ENCODE measurements at places on chromosomes 7 and 10. TPM values are rescaled to one million over a fixed set of nuclear protein-coding genes. Genes with fewer than 3 reads are reported as not detected.

GRCh38 chr10:94281654-94282053 is 81.1 kb downstream of the NOC3L start:
- no peaks in the 10 kb centered on the region for H3K27me3 ChIP-seq
- no peak overlapping the region for H3K27ac ChIP-seq
- H3K4me1 ChIP-seq: no peaks in the 10 kb centered on the region
- DNase-seq: no peak
- H3K4me3 ChIP-seq: no peak overlapping the region

- H3K4me1 ChIP-seq: no peaks in the 10 kb centered on the region
- H3K27me3 ChIP-seq: no peaks in the 10 kb centered on the region
- H3K36me3 ChIP-seq: no peaks in the 10 kb centered on the region
- H3K27ac ChIP-seq: no peak overlapping the region
- no peak overlapping the region for H3K4me3 ChIP-seq
Measured at GRCh38 chr10:97297556-97298222, 5.3 kb upstream of the ARHGAP19 start.

DNA sequence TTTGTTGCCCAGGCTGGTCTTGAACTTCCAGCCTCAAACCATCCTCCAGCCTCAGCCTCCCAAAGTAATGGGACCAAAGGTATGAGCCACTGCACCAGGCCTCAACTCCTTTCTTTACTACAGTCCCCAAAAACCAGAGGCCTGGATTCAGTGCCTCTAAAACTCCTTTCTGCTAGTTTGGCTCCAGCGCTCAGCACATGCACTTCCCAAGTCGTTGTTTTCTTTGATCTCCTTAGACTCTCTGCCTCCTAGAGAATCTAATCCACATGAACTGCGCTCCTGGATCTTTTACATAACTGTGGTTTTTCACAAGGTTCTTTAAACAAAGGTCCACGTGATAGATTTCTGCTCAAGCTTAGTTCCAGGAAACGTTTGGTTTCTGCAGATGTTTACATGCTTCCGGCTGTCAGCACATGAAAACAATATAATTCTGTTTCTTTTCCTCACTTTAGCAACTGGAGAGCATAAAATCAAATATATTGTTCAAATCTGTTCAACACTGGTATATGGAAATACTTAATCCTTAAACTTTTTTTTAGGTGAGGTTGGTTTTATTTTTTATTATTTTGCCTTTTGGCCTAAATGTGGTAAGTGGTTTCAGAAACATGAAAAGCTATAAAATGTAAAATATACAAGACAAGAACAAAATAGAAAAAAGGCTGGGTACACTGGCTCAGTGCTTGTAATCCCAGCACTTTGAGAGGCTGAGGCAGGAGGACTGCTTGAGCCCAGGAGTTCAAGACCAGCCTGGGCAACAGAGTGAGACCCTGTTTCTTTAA is 270.5 kb upstream of the MKLN1 start:
- peaks cover 45% of the 10 kb centered on the region for H3K4me1 ChIP-seq
- H3K27me3 ChIP-seq: no peaks in the 10 kb centered on the region
- DNase-seq: no peak
- no peaks in the 10 kb centered on the region for H3K36me3 ChIP-seq

GRCh38 chr7:157496416-157497275 is 159.8 kb downstream of the DNAJB6 start:
- H3K4me3 ChIP-seq: no peak overlapping the region
- no peaks in the 10 kb centered on the region for H3K36me3 ChIP-seq
- DNase-seq: no peak
- no peaks in the 10 kb centered on the region for H3K4me1 ChIP-seq

GRCh38 chr7:8261711-8262695 is at the start of gene ICA1:
ICA1 (minus strand) TSS chr7:8262167; CDS start chr7:8235926, 26,241 bp downstream.
- peak within 1 kb of the TSS; percentile 88 for H3K27ac ChIP-seq
- H3K4me1 ChIP-seq: peaks cover 18% of the 10 kb centered on the region
- H3K27me3 ChIP-seq: peaks cover 19% of the 10 kb centered on the region
- no peaks in the 10 kb centered on the region for H3K36me3 ChIP-seq
- H3K4me3 ChIP-seq: peak within 1 kb of the TSS; percentile 88
- peak; percentile 73 for DNase-seq

DNA sequence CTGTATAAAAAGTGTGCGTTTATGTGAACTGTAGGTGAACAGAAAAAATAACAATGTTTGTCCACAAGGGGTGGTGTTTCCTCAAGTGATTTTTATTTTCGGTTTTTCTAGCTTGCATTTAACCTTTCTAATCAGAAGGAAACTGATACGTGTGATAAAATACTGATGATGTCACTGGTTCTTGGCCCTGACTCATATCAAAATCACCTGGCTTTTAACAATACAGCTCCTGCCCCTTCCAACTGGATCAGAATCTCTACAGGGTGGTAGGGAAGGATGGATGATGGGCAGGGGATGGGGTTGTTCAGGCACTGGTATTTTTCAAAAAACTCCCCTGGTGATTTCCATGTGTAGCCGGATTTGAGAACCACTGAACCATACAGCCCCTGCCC is 10.9 kb downstream of the NPFFR1 start:
- H3K36me3 ChIP-seq: no peaks in the 10 kb centered on the region
- no peak overlapping the region for H3K4me3 ChIP-seq
- no peaks in the 10 kb centered on the region for H3K27me3 ChIP-seq
- peak; percentile 15 for DNase-seq
- H3K27ac ChIP-seq: no peak overlapping the region
- H3K4me1 ChIP-seq: peaks cover 12% of the 10 kb centered on the region

GRCh38 chr7:36372156-36372555 is 17.5 kb upstream of the ANLN start:
- no peak overlapping the region for H3K4me3 ChIP-seq
- H3K27me3 ChIP-seq: peaks cover 3% of the 10 kb centered on the region
- DNase-seq: no peak
- H3K4me1 ChIP-seq: peaks cover 3% of the 10 kb centered on the region
- no peak overlapping the region for H3K27ac ChIP-seq
- H3K36me3 ChIP-seq: no peaks in the 10 kb centered on the region

GRCh38 chr7:47191316-47191715 is 390.6 kb downstream of the TNS3 start:
- H3K4me3 ChIP-seq: no peak overlapping the region
- peaks cover 4% of the 10 kb centered on the region for H3K4me1 ChIP-seq
- H3K36me3 ChIP-seq: no peaks in the 10 kb centered on the region
- DNase-seq: no peak
- no peak overlapping the region for H3K27ac ChIP-seq

GRCh38 chr10:71271662-71272055 is 47.4 kb upstream of the SLC29A3 start:
- no peaks in the 10 kb centered on the region for H3K27me3 ChIP-seq
- no peak overlapping the region for H3K4me3 ChIP-seq
- peaks cover 22% of the 10 kb centered on the region for H3K4me1 ChIP-seq

The SH2D4B gene
- total RNA-seq: not detected

The TMEM176B gene
- 6.5 TPM for total RNA-seq

The PNLIPRP2 gene
- total RNA-seq: not detected

The RADIL gene
- 6.8 TPM for total RNA-seq

The CUBN gene
- 1.2 TPM for total RNA-seq

The CRPPA gene
- 1.4 TPM for total RNA-seq

The CFAP70 gene
- total RNA-seq: 12.9 TPM

The GBF1 gene
- 56.1 TPM for total RNA-seq

The NXPH1 gene
- total RNA-seq: not detected

The GIMAP4 gene
- 12.5 TPM for total RNA-seq

The CPEB3 gene
- total RNA-seq: 9.6 TPM

The KCNIP2 gene
- total RNA-seq: 8.0 TPM

The FKBP6 gene
- total RNA-seq: not detected

The NPC1L1 gene
- 0.24 TPM for total RNA-seq
